ENCODE measurements at places on chromosomes 3 and 15. TPM values are rescaled to one million over a fixed set of nuclear protein-coding genes. Genes with fewer than 3 reads are reported as not detected.

DNA sequence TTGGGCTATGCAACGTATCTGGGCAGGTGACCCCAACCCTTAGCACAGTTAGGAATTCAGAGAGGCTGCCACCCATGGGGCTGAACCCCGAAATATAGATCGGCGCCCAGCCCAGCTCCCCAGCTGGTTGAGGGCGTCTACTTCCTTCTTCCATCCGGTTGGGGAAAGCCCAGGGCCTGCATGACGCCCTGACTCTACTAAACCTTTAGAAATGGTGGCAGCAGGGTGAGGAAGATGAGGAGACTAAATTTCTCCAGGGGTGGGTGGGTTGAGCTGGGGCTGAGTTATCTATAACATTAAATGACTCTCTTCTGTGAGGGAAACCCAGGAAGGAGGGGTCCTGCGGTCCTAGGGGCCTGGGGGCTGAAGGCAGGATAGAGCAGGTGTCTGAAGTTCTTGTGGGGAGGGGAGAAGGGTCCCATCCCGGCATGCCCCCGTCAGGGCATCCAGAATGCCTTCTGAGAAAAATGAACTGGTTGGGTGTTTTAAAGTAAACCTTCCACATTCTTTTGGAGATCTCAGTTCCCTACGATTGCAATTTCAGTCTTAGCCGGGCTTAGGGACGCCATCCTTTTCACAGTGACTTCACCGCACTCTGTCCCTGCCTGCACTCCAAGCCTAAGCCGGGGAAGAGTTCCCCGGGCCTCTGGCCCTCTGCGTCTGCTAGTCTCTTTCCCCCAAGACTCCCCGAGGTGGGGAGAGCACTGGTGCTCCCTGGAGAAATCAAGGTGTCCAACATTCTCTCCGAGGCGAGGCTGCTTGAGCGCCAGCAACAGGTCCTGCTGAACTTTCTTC, 28.5 kb downstream of the NR2F2 start:
- DNase-seq: no peak

- no peak for DNase-seq
Observed at GRCh38 chr3:112035241-112035640, 705 bp downstream of the TMPRSS7 start.

DNA sequence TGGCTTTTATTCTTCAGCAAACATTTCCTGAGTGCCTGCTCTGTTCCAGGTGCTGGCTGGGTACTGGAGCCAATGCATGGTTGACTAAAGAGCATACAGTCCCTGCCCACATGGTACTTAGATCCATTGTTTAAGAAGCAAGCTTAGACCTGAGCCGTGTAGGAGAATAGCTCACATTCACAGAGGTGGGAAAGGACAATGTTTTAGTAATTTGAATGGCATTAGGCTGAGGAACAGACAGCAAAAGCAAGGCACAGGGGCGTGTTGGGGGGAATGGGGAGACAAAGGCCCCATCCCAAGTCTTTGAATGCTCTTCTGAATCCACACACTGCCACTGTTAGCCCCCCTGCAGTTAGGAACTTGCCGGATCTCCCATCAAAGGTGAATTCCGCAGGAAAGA, 388.2 kb upstream of the RGMA start:
- DNase-seq: no peak

DNA sequence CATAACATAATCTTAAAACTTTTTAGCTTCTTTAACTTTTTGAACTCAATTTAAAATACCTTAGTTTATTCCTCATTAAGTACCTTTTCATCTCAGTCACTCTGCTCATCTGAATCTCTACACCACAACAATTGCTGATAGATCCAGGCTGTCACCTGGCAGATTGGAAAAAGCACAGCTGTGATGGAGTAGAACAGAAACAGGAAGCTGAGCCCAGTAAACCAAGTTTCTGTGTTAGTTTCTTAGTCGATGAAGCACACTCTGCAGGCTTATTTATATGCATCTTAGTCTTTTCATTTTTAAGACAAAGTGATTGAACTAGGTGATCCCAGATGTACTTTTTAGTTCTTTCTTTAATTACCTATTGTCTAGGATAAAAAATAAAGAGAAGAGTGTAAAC, 1398.0 kb upstream of the ALCAM start:
- no peak for DNase-seq

Gene EFCC1
- total RNA-seq: 1.2 TPM
